LoVo (cell line): ENCODE measurements at places on chromosomes 6 and 20.

GRCh38 chr6:38354905-38355304 lies 284.8 kb downstream of the BTBD9 start:
- DNase-seq = no peak

DNA sequence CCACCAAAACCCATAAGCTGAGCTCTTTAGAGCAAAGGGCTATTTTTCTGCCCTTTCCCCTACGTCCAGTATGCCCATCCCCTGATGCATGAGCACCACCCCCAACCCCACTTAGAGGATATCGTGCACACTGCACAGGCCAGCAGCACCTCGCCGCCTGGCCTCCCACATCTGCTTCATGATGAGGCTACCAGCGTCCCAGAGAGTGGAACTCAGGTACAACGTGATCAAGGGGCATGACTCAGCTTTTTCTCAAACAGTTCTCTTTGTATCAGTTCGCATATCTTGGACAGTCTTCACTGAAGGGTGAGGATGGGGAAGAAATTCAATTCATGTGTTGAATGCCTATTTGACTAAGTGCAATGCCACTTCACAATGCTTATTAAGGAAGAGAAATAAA lies 81.9 kb upstream of the QKI start:
- DNase-seq = no peak

DNA sequence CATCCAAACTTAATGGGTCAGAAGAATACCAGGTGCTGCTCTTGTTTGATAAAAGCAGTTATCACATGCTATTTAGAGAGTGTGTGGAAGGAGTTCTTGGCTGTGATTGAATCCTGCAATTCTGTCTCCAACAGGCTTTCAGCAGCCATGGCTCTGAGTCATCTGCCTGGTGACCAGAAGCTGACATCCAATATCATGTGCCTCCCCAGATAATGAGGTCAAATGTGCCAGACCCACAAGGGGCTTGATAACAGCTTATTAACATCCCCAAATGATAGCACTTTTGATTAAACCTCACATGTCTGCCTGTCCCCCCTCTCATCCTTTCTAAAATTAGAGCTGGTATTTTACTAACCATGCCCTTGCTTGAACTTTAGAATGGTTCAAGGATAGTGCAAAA lies 175.7 kb upstream of the PLN start:
- DNase-seq = no peak

DNA sequence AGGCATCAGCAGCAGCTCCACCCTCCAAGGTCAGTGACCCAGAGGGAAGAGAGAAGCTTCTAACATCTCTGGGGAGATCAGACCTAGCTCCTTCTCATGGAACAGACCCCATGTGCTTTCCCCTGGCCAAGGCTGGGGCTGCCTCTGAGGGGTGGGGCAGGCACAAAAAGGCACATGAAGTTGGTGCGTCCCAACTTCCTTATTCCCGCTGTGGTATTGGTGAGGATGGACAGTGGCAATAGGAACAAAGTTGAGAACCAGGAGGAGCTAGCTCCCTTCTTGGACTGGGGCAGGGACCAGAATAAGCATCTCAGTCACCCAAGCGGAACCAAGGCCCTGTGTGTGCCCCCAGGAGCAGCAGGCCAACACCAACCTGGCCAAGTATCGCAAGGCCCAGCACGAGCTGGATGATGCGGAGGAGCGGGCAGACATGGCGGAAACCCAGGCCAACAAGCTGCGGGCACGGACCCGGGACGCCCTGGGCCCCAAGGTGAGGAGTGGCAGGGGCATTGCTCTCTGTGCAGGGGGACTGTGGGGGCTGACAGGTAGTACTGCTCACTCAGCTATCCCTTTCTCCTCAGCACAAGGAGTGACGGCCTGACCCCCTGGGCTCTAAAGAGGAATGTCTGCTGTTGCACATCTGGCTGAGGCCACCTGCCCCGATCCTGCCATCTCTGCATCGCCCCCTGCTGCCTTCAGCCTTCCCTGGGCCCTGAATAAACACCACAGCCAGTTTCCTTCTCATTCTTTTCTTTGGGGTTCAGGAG lies 46.1 kb downstream of the MYH7B start:
- DNase-seq = no peak

DNA sequence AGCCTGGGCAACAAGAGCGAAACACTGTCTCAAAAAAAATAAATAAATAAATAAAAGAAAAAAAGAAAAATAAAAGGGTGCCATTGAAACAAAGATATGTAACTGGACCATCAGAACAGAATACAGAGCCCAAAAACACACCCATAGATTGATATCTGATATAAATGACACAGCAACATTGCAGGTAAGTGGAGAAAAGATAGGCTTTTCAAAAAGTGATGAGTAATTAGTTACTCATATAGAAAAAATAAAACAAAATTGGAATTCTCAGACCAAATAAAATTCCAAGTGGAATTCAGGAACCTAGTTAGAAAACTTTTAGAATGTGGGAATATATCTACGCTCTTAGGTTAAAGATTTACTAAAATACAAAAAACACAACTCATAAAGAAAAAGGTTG lies 60.6 kb upstream of the CHD6 start:
- DNase-seq = no peak

GRCh38 chr6:125300992-125301434 lies 754 bp downstream of the HDDC2 start:
- no peak for DNase-seq

GRCh38 chr6:112296122-112296521 lies 41.8 kb upstream of the LAMA4 start:
- DNase-seq = no peak

GRCh38 chr6:113629975-113630737 lies 227.0 kb upstream of the MARCKS start:
- DNase-seq = no peak

GRCh38 chr20:584971-585301 lies 25.2 kb downstream of the TCF15 start:
- no peak for DNase-seq

DNA sequence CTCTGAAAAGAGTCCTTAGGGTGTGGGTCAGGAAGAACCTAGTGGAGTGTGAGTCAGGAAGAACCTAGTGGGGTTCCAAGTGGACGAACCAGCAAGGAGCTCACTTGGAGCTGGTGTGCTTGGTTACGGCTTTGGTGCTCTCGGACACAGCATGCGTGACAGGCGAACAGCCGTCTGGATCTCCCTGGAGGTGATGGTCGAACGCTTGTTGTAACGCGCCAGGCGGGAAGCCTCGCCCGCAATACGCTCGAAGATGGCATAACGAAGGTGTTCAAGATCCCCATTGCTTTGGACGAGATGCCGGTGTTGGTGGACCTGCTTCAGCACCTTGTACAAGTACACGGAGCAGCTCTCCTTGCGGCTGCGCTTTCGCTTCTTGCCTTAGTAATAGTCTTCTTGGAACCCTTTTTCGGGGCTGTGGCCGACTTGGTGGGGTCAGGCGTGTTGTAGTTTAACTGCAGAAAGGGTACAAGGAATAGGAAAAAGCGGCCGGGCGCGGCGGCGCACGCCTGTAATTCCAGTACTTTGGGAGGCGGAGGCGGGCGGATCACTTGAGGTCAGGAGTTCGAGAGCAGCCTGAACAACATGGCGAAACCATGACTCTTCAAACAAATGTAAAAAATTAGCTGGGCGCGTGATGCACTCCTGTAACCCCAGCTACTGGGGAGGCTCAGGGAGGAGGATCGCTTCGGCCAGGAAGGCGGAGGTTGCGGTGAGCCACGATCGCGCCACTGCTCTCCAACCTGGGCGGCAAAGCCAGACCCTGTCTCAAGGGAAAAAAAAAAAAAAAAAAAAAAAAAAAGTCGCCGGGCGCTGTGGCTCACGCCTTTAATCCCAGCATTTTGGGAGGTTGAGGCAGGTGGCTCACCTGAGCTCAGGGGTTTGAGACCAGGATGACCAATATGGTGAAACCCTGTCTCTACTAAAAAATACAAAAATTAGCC lies 48.0 kb downstream of the OR2B2 start:
- DNase-seq = no peak

- no peak for DNase-seq
Observed at GRCh38 chr20:47359530-47360296, 3.2 kb upstream of the ZMYND8 start.
